ENCODE measurements at places on chromosomes 3 and 15.

DNA sequence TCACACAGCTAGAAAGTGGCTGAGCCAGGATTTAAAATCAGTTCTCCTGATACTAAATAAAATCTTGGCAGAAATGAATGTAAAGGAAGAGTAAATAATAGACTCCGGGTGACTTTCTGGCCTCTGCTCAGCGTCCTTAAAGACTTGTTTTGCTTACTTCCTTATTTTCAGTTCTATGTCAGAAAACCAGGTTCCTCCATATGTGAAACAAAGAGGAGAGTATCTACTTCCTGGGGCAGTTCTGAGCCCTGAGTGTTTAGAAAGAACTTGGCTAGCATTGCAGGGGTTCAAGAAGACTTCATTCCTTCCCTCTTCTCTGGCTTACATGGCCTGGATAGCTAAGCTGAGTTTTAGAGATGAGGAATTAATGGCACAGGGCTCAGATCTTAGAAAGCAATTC, 222.8 kb upstream of the TLE3 start:
- DNase-seq = no peak

DNA sequence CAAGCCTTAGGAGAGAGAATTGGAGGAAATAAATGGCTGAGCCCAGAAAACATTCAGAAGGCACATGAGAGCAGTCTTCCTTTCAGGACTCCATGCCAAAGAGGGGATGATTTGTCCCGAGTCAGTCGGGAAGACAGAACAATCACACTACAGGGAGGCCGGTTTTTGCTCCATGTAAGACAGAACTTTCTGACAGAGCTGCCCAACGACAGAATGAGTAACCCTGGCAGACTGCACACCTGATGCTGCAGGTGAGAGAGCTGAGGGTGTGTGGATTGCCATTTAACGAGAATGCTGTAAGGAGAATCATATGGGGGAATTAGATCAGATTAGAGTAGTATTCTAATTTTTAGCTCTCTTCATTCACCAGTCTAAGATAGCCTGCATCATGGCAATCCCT, 533.0 kb downstream of the EPHB1 start:
- no peak for DNase-seq

GRCh38 chr15:75058127-75058905, 34.9 kb downstream of the PPCDC start:
- DNase-seq = no peak

DNA sequence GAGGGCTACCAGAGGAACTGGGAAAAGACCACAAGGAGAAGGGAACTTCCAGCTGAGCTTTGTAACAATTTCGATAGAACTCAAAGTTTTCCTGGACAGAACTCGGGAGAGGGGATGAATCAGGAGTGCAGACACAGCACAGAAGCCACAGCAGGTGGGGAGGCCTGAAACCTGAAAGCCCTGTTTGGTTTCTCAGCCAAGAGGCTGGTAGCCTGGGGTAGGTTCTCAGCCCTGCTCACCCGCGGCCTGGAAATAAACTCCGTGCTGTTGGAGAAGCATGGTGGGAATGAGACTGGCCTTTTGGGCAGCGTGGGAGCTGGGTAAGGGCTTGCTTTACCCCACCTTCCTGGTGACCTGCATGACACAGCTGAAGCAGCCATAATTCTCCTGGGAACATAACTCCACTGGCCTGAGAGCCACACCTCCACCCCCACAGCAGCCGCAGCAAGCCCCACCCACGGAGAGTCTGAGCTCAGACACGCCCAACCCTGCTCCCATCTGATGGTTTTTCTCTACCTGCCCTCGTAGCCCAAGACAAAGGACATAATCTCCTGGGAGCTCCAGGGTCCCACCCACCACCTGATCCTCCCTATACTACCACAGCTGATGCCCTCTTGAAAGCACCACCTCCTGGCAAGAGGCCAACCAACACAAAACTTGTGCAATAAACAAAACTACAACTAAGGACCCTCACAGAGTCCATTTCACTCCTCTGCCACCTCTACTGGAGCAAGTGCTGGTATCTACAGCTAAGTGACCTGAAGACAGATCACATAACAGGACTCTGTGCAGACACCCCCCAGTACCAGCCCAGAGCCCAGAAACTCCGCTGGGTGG, 52.5 kb upstream of the CHRM5 start:
- DNase-seq = no peak

- peak; percentile 59 for DNase-seq
These were observed 1.0 kb upstream of the ATP1B3 start for GRCh38 chr3:141875374-141875892.

- DNase-seq = no peak
These were observed 65.2 kb downstream of the GABRG3 start for GRCh38 chr15:27036210-27036609.
